ENCODE measurements at places on chromosomes 13 and 19.

- DNase-seq: no peak
Observed at GRCh38 chr19:4436231-4436630, 21.4 kb downstream of the UBXN6 start.

DNA sequence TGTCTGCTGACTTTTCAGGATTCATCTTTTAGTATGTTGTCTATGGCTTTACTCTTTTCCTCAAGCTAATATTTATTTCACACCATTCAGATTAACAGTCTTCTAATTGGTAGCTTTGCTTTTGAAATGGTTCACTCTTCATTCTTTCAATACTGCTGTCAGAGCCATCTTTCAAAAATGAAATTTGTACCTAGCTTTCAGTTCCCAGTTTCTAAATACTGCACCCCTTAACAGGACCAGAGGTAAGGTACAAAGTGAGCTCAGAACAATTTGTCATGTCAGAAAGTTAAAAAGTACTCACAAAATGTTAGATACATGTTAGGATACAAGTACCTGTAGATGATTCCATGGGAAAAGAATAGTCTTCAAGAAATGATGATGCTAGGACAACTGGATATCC, 83.0 kb downstream of the FNDC3A start:
- no peak for DNase-seq

- DNase-seq: no peak
Observed at GRCh38 chr13:29324601-29325000, 270.9 kb downstream of the SLC7A1 start.

- DNase-seq: no peak
Observed at GRCh38 chr13:39016787-39017186, 21.1 kb downstream of the PROSER1 start.

- DNase-seq: no peak
Observed at GRCh38 chr13:59354665-59355369, 808.9 kb downstream of the DIAPH3 start.

DNA sequence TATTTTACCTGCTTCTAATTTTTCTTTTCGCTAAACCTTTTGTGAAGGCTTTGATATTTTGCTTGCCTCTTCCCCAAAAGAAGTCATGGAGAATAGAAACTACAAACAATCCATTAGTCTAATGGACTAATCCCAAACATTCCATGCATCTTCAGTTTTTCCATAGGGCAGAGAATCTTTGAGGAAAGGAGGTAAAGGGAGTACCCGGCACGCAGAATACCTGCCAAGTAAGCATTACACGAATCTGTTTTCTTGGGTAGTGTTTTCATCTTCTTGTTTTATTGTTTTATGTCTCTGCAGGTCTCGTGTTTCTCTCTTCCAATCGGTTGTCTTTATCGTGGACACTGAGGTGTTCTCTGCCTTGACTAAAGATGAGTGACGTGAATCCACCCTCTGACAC, at the start of gene NLRP8:
TSS of gene NLRP8 (plus strand) at position 301 of the 400 bp plus-strand sequence.
- DNase-seq: no peak

GRCh38 chr13:73082471-73082870, 23.7 kb downstream of the KLF5 start:
- DNase-seq: no peak

GRCh38 chr19:50349277-50350057, 16.0 kb downstream of the NAPSA start:
- no peak for DNase-seq

- DNase-seq: no peak
Observed at GRCh38 chr19:18070181-18070580, 16.6 kb downstream of the IL12RB1 start.

DNA sequence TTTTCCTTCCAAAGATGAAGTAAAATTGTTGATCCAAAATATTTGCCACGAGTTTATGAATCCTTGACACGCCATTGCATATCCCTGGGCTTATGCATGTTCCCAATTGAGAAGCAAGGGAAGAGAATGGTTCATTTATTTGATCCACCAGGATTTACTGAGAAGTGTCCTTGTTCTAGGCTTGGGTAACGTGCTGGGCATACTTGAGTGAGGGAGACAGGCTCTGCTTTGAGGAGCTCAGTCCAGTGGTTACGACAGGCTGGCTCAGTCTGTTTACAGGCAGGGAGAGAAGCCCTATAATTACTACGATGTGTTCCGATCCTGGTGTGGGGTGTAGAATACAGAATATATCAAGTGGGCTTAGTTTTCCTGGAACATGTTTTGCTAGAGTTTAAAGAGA, 6.3 kb upstream of the PNMA8C start:
- DNase-seq: no peak

GRCh38 chr13:50220938-50221337, 205.7 kb downstream of the KCNRG start:
- DNase-seq: no peak

- DNase-seq: no peak
Observed at GRCh38 chr13:110536006-110536693, 25.4 kb downstream of the RAB20 start.

GRCh38 chr13:113064000-113064533, 41.5 kb upstream of the F7 start:
- DNase-seq: no peak

All from T-helper 22 cell (primary cell).